ENCODE measurements at places on chromosomes 7 and 10.
A peak's percentile ranks its signal among the peaks of the same experiment; 100 is the strongest.

- DNase-seq = peak; percentile 90
Observed at GRCh38 chr7:1169409-1170368, 9.7 kb upstream of the ZFAND2A start.

- no peak for DNase-seq
Observed at GRCh38 chr10:113049881-113050280, 99.8 kb downstream of the TCF7L2 start.

- DNase-seq = no peak
Observed at GRCh38 chr10:35352512-35352911, 16.2 kb downstream of the CCNY start.

DNA sequence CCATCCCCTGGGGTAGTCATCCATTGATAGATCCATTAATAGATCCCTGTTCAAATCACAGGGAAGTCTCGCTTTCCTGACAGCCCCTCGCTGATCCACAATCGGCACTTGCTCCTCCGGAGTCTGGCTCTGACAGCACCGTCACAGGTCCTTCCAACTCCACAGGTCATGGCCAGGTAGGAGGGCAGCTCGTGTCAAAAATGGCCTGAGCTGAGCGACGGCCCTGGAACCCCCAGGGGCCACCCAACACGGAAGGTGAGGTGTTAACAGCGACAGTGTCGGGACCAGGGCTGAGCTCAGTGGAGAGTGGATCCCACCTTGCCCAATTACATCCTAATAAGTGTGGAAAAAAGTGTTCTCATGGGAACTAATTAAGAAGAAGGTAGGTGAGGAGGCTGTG is 219.8 kb downstream of the TCERG1L start:
- no peak for DNase-seq

GRCh38 chr10:133179651-133180050 is 19.6 kb downstream of the KNDC1 start:
- no peak for DNase-seq

- DNase-seq = no peak
Observed at GRCh38 chr7:131800531-131800930, 244.1 kb upstream of the PODXL start.

All from effector memory CD4-positive, alpha-beta T cell (primary cell).